Aorta (tissue), 5 donors: ENCODE measurements at places on chromosomes 2 and 18. TPM values are rescaled to one million over a fixed set of nuclear protein-coding genes. Genes with fewer than 3 reads are reported as not detected.

- no peak for DNase-seq
Measured at GRCh38 chr2:160996584-160996983, 163.6 kb upstream of the TANK start.

GRCh38 chr18:45657357-45658335, 42.4 kb downstream of the SLC14A2 start:
- no peak for DNase-seq

DNA sequence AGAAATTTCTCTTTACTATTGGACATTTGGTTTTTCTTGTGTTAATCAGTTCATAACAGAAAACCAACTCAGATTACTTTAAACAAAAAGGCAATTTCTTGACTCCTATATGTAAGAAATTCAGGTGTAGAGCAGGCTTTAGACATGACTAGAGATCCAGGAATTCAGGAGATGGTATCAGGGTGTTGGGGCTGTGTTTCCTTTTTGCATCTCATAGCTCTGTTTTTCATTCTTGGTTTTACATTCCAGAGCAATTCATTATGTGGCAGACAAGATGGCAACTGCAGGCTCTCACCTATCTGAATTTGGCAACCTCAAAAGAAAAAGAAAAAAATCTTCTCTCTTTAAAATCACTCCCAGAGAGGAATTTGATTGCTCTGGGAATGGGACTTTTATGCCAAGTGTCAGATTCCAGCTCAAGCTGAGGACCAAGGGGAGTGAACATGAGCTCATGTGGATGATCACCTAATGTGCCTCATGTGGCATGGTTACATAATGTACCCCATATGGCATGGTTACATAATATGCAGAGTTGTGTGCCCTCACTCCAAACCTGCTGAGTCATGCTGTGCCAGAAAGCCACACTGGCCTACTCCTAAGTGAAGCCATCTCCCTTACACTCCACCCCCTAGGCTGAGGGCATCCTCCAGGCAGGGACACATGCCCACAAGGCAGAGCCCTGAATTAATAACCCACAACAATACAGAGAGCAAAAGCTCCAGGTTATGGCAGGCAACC, 282.7 kb downstream of the MBD2 start:
- no peak for DNase-seq

DNA sequence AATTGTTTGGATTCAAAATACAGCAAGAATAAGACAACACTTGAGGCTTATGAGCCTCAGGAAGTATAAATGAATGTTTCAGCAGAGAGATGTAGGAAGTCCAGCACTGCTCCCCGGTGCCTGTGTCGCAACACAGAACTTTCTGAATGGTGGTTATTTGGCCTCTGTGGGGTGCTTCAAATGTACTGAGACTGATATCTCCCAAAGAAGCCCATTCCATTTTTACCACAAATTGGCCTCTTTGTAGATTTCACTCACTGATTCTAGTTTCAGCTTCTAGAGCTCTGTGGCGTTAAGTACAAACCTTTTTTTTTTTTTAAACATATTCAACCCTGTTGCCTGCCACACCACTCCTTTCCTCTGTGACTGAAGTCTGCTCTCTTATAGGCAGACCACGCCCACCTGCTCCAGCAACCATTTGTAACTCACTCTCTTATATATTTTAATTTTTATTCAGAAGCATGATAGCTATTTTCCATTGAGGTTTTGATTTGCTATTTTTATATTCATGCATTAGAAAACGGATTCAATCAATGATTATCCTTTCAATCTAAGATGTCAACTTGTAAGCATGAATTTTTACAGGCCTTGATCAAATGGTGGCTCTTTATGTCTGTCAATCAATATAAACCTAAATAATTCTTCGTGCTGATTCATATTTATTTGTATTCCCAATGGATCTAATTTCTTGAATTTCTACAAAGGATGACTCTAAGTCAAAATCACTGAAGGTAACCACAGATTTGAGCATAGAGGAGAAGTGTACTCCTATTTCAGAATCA, 277.1 kb upstream of the CCDC68 start:
- no peak for DNase-seq

ANKRD39 gene
- 20.5 TPM for polyA plus RNA-seq

DNA sequence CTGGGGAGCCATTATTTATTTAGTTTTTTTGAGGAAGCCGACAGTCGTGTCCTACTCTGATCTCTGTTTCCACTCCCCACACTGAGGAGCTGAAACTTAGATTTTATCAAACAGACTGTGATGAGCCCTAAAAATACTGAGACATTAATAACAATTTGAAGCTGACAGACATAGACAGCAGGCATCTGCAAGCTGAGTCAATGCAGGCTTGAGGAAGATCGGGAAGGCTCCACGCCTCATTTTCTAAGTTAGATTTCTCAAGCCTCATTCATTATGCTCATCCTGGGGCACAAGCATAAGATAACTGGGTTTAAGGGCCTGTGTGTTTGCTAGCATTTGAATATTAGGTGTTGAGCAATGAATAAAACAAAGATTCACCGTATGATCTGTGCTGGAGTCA, 26.3 kb downstream of the EFR3B start:
- DNase-seq: no peak

DNA sequence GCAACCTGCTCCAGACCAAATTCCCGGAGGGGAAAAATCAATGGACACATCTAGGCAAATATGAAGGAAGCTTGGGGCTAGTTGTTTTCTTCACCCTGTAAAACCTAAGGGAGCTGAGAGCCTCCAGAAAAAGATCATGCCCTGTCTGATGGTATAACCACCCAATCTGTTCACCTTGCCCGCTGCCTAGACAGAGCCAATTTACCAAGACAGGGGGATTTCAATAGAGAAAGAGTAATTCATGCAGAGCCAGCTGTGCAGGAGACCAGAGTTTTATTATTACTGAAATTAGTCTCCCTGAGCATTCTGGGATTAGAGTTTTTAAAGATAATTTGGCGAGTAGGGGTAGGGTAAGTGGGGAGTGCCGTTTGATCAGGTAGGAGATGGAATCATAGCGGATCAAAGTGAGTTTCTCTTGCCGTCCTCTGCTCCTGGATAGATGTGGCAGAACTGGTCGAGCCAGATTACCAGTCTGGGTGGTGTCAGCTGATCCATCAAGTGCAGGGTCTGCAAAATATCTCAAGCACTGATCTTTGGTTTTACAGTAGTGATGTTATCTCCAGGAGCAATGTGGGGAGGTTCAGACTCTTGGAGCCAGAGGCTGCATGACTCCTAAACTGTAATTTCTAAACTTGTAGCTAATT, 35.1 kb upstream of the B4GALT6 start:
- DNase-seq: no peak

DNA sequence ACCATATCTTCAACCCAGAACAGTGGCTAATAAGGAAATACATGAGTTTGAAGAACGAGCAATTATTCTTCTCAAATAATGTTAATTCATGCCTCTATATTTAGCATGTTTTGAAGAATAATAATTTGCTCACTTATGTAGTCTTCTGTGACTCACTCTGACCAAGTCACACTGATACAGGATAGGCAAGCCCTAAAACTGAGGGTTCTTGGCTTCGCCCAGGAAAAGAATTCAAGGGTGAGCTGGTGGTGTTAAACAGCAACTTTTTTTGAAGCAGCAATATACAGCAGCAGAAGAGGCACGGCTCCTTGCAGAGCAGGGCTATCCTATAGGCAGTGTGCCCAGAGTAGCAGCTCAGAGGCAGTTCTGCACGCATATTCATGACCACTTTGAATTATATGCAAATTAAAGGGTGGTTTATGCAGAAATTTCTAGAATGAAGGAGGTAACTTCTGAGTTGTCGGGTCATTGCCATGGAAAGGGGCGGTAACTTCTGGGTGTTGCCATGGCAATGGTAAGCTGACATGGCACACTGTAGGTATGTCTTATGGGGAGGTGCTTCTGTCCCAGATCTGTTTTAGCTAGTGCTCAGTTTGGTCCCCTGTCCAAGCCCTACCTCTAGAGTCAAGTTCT, 200.6 kb downstream of the RND3 start:
- no peak for DNase-seq

GRCh38 chr18:76452357-76452756, 42.7 kb downstream of the ZNF516 start:
- DNase-seq: no peak

GRCh38 chr2:185227391-185227790, 511.2 kb upstream of the FSIP2 start:
- DNase-seq: no peak

DLGAP1 gene
- polyA plus RNA-seq: 1.1 TPM

GRCh38 chr2:239065962-239066361, 218.1 kb downstream of the TWIST2 start:
- DNase-seq: no peak

ANKRD29 gene
- 11.6 TPM for polyA plus RNA-seq
